ENCODE measurements at places on chromosomes 2 and 18.

DNA sequence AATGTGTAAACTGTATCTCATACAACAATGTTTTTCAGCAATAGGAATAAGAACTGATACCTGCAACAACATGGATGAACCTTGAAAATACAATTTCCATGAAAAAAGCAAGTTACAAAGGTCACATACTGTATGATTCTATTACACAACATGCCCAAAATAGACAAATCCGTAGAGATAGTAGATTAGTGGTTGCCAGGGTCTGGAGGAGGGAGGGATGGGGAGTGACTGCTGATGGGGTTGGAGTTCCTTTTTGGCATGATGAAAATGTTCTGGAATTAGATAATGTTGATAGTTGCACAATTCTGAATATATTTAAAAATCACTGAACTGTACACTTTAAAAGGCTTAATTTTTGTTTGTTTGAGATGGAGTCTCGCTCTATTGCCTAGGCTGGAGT, 33.8 kb downstream of the UBXN4 start:
- no peak for DNase-seq

GRCh38 chr2:177604271-177605065, 211.9 kb downstream of the AGPS start:
- DNase-seq: no peak

GRCh38 chr2:36413218-36413617, 57.6 kb downstream of the CRIM1 start:
- DNase-seq: no peak

- no peak for DNase-seq
Observed at GRCh38 chr2:138474100-138474825, 27.3 kb upstream of the SPOPL start.

DNA sequence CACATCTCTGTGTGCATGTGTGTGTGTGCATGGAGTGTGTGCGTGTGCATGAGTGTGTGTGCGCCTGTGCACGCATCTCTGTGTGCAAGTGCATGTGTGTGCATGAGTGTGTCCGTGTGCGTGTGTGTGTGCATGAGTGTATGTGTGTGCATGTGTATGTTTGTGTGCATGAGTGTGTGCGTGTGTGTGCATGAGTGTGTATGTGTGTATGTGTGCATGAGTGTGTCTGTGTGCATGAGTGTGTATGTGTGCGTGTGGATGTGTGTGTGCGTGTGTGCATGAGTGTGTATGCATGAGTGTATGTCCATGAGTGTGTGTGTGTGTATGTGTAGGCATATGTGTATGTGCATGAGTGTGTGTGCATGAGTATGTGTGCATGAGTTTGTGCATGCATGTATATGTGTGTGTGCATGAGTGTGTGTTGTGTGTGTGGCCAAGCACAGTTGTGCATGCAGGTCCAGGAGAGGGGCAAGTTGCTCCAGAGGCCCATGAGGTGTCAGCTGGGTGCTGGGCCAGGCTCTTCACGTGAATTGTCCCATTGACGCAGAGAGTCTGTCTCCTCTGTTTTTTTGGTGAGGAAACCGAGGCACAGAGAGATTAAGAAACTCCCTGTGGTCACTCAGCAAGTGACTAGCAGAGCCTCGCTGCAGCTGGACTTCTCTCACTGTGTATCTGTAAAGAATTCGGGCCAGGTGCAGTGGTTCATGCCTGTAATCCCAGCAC, 75.5 kb downstream of the ASB1 start:
- no peak for DNase-seq

DNA sequence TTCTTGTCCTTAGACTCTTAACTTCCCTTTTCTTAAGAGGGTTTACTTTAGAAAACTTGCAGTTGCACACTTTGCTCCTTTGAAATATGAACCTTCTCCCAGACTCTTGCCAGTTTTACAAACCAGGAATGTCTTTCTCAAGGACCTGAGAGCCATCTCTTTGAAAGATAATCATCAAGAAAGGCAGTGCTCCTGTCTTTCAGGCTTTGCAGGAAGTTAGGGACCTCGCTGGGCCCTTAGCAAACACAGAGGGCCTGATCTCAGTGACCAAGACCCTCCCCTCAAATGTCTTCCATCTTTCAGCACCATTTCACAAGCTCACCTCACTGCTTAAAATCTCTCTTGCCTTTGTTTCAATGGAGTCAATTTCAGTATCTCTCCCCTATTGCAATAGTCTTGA, 32.0 kb upstream of the NYAP2 start:
- DNase-seq: no peak

- no peak for DNase-seq
Observed at GRCh38 chr18:78080761-78081160, 831.1 kb downstream of the GALR1 start.

GRCh38 chr2:181103659-181104058, 123.3 kb downstream of the UBE2E3 start:
- DNase-seq: no peak

DNA sequence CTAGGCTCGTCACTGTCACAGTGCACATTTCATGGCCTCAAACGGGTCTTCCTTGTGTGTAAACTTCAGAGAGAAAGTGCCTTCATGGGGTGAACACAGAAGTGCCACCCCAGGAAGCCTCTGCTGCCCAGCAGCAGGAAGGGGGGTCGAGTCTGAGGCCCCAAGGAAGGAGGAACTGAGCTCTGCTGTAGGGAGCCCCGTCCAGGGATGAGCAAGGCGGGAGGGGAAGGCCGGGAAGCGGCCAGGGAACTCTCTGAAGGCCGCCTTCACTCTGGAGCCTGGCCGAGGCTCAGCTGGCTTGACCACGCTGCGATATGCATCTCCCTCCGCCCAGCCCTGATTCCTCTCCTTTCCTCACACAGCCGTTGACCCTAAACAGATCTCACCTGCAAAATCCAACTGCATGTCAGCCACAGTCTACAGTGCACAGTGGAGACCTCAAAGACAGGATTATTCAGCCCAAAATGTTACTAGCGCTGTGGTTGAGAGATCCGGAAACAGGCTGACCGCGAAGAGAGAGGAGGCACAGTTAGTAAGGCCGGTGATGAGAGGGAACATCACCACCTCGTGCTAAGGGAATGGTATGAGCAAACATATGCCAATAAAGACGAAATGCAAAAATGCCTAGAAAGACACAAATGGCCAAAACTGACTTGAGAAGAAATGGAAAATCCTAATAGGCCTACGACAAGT, 34.2 kb upstream of the CTDP1 start:
- DNase-seq: no peak

GRCh38 chr18:321865-322467, 54.1 kb upstream of the THOC1 start:
- no peak for DNase-seq

GRCh38 chr2:152354069-152354755, 19.2 kb downstream of the FMNL2 start:
- DNase-seq: no peak

GRCh38 chr2:54370405-54371104, 85.6 kb upstream of the SPTBN1 start:
- no peak for DNase-seq
